ENCODE measurements at places on chromosomes 2 and 18.

GRCh38 chr2:46114996-46115395, 182.2 kb upstream of the EPAS1 start:
- DNase-seq: no peak

- DNase-seq: no peak
Measured at GRCh38 chr18:2891526-2892431, 45.0 kb downstream of the EMILIN2 start.

- DNase-seq: no peak
Measured at GRCh38 chr18:34330308-34330707, 105.6 kb upstream of the NOL4 start.

GRCh38 chr18:28588884-28589549, 412.1 kb upstream of the CDH2 start:
- peak; percentile 39 for DNase-seq

DNA sequence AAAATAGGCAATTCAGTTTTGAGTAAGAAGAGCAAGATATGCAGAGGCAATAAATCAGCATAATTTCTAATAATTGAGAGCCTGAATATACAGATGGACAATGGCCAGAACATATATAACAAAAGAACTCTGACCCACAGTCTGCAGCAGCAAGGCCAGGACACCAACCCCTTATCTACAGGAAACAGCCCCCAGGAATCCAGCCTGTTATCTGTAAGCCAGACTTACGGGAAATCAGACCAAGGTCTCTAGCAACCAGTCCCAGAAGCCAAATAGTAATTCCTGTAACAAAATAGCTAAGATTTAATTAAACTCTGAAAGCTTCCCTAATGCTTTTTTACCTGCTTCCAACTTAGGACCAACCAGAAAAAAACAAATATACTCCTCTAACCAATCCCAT, 434.5 kb upstream of the GYPC start:
- DNase-seq: no peak

- no peak for DNase-seq
Measured at GRCh38 chr2:217357886-217358620, 498.2 kb upstream of the TNP1 start.

DNA sequence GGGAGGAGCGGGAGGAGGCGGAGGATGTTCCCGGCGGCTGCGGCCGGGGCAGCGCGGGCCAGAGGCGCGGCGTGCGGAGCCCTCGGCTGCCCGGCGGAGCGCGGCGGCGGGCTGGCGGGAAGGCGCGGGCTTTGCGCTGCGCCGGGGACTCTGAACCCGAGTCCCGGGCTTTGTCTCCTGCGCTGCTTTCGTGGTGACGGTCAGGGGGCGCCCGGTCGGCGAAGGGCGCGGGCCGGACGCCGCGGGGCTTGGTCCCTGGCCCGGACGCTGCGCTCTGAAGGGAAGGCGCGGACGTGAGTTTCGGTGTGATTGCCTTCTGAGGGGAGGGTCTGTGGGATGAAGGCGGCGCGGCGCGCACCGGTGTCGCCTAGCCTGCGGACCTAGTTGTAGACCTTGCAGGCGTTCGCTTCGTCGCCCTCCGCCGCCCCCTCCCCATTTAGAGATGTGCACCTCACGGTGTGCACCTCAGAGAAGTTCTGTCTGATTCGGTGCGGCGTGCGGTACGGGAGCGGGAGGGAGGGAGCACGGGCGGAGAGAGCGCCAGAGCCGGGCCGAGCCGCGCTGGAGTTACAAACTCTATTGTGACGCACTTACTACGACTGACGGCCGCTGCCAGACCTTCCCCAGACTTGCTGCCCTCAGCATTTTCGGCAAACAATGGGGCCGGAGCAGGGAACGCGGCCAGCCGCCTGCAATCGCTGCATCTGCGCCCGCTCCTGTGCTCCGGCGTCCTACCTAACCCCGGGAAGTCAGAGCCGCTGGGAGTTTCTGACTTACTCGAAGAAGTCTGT, 2.1 kb downstream of the BCL2L11 start:
- peak; percentile 80 for DNase-seq

- DNase-seq: no peak
Measured at GRCh38 chr2:234447189-234447588, 49.7 kb downstream of the ARL4C start.

DNA sequence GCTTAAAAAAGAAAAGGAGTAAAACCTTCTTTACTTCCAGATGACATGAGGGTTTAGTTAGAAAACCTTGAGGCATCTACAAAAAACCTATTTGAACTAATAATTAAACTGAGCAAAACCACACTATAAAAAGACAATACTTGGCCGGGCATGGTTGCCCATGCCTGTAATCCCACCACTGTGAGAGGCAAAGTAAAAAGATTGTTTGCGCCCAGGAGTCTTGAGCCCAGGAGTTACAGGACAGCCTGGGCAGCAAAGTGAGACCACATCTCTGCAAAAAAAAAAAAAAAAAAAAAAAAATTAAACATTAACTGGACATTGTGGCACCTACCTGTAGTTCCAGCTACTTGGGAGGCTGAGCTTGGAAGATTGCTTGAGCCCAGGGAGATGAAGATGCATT, 502.8 kb upstream of the LRRTM4 start:
- no peak for DNase-seq

GRCh38 chr2:74863802-74864248, 29.9 kb downstream of the HK2 start:
- no peak for DNase-seq

DNA sequence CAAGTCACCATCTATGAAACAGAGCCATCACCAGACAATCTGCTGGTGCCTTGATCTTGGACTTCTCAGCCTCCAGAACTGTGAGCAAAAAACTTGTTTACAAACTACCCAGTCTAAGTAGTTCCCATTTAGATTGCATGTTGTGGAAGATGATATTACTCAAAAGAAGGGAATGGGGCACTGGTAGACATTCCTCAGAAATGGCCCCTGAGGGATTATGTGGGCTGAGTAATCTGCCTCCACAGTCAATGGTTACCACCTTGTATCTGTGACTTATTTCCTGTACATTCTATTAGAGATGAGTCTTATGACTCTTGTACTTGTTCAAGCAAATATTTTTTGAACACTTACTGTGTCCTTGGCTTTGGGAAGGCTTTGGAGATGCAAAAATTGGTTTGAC, 160.4 kb downstream of the NUP35 start:
- DNase-seq: no peak

DNA sequence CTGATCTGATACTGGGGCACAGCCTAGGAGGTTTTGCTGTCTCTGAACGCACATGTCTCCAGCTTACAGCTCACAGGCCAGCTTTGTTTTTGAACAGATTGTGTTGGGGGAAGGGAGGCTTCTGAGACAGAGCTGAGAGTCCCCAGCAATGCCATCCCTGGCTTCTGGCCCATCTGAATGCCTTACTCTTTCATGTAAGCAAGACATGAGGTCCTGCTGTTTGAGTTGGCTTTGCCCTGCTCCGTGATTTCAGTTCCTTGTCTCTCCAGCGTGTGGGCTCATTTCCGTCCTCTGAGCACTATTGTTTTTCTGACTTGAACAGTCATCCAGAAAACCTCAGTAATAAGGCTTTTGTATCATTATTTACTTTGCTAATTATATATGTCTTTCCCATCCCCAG, 194.9 kb upstream of the TNP1 start:
- no peak for DNase-seq

- DNase-seq: no peak
Measured at GRCh38 chr2:203999835-204000234, 63.3 kb downstream of the ICOS start.

DNA sequence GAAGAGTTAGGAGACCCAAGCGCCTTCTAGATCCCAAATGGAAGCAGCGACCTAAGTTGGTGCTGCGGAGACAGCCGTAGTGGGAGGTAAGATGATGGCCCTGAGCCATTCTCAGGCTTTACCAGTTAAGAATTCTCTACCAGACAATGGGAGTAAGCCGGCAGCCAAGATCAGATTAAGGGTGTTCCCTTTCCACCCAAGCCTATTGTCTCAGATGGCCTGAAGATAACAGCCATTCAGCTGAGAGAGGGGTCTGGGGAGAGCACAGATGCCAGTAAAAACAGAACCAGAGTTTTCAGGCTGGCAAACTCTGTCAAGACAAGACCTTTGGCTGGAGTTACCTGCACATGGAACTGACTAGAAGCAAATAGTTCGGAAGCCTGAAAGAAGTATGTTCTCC, 191.7 kb upstream of the HAAO start:
- DNase-seq: no peak

DNA sequence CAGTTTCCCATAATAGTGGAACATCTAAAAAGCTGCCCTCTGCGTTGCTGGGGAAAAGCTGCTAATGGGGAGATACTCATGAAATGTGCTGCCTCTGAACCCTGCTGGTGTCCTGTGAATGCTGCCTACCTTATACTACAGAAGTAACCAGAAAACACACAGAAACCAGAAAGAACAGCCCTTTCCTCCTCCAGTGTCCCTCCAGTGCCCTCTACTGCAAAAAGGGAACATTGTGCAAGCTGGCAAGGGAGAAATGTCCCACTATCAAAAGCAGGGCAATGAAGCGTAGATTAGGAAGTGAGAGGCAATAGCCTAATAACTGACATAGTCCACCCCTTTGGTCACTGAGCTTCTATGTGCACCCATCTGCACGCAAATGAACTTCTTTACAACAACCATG, 162.7 kb upstream of the ETAA1 start:
- DNase-seq: no peak

DNA sequence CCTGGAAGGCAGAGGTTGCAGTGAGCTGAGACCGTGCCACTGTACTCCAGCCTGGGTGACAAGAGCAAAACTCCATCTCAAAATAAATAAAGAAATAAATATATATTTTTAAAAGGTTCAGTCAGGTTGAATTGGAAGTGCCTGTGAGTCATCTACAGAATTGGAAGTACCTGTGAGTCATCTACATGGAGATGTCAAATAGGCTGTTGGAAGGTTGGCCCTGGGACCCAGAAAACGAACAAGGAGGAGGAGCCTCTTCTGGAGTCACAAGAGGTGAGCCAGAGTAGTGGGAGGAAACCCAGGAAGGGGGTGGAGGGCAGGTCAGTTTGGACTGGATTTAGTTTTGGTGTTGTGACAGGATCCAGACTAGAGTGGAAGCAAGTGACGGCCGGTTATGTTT, 15.2 kb upstream of the SCYGR1 start:
- DNase-seq: no peak

DNA sequence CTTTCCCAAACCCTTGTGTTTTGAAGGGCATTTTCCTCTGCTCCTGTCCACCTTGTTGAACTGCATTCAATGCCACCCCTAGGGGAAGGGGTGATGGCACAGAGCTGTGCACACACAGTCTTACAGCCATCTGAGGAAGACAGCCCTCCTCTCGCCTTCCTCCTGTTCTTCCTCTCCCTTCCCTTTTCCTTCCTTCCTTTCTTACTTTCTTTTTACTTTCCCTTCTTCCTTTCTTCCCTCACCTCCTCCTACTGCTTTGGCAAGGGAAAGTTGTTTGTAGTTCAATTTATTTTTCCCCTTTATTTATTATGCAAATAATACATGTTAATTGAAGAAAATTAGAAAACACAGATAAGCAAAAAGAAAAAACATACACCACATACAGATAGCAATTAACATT, 99.4 kb downstream of the CDH20 start:
- no peak for DNase-seq

DNA sequence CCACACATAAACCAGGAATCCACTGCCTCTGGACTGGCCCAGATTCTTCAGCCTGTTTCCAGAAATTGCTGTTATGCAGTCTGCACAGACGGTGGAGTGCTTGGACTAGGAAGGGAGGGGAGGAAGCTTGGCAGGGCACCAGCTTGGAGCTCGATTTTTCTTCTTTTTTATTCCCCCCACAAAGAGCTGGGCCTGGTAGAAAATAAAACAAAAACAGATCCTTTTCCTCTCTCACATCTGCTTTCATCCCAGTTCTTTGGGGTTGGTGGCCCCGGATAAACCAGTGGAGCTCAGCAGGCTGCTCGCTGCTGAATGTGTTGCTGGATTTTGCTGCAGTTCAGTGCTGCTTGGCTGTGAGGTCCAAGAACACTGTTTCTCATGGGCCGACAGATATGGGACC, 16.0 kb downstream of the LRRTM1 start:
- DNase-seq: no peak

DNA sequence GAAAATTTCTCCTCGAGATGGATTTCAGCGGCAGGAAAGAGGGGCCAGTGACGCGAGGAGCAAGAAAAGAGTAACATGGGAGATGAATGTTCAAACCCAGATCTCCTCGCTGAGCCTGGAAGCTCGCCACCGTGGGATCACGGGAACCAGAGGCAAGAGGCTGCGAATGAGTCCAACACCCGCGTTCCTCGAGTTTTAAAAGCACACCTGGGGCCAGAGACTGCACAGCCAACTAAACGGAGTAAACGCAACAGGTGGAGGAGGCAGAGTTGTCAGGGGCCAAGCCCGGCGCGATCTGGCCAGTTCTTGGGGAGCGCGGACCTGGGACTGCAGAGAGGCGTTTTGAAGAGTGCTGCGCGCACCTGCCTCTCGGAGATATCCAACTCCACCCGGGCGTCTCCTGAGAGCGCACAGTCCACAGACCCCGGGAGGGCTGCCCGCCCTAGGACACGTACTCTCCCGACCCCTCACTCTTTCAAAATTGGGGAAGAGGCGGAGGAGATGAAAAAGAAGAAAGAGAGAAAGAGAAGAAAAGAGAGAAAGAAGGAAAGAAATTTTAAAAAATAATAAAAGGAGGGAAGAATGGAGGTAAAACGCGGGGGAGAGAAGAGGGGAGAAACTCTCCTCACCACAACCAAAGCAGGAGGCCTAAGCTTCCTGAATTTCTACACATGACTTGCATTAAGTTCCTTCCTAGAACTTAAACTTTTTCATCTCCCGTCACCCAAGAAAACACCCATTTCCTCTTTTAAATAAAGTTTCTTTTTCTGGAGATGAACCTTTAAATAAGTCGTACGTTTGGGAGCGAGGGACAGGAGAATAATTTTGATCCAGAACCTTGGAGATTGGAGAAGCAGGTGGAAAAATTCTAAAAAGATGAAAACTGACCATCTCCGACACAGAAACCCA, 5.3 kb upstream of the PAX3 start:
- DNase-seq: no peak

- no peak for DNase-seq
Measured at GRCh38 chr2:171711351-171711750, 24.1 kb downstream of the DYNC1I2 start.

- DNase-seq: no peak
Measured at GRCh38 chr18:8133032-8133431, 476.2 kb upstream of the RAB12 start.

- DNase-seq: no peak
Measured at GRCh38 chr2:120607506-120607905, 128.2 kb upstream of the GLI2 start.

DNA sequence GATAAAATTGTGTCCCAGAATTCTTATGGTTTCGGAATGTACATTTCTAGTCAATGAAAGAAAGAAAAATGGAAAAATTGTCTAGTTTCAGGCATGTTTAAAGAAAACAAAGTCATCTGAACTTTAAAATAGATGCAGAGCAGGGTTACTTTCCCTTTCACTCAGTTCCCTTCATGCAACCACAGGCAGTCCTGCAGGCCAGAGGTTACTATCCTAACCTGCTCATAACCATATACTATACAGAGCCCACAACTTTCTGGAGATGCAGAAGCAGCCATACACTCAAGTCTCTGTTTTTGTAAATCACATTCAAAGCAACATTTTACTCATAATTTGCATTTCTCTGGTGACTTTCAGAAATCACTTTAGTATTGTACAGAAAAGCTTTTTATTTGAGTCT, 690.3 kb downstream of the MBD2 start:
- no peak for DNase-seq

GRCh38 chr2:154207288-154208047, 335.7 kb downstream of the GALNT13 start:
- no peak for DNase-seq

- DNase-seq: peak; percentile 78
Measured at GRCh38 chr18:7038330-7038851, 79.2 kb downstream of the LAMA1 start.

Measured in retinal pigment epithelial cell (primary cell).